CMK (cell line): ENCODE measurements at places on chromosomes 12 and 14.

- no peak for DNase-seq
Observed at GRCh38 chr14:103391048-103391447, 5.8 kb downstream of the MARK3 start.

- DNase-seq = no peak
Observed at GRCh38 chr12:104724992-104725585, 233.0 kb downstream of the SLC41A2 start.

DNA sequence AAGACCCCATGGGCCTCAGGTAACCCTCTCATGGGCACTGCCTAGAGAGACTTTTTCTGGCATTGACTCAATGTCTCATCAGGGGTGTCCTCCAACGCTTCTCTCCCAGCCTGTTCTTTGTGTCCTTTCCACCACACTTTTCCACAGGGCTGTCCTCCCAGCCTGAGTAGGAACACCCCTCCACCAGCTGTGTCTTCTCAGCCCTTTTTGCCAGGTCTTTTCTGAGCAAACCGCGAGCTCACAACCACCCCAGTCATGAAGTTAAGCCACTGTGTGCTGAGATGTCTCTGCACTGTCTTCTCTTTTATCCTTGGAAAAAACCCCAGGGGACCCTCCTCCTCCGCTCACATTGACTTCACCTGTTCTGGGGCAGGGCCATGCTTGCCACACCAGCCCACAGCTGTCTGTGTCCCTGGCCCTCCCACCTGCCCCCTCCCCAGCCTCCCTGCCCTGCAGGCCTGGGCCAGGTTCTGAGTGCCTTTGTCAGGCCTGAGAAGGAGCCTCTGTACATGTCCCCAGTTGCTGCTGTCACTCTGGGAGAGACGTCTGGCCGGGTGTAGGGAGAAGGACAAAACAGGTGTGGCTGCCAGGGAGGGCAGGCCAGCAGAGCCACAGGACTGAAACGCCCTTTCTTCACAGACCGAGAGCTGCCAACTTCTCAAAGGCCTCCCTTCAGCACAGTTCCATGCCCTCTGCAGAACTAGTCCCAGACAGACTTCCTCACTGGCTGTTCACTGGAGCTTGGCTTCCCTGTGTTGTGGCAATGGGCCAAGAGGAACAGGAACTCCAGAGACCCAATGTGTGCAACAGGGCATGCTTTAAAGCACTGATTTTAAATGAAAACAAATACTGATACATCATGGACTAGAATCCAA is 50.5 kb upstream of the PNMA1 start:
- no peak for DNase-seq

DNA sequence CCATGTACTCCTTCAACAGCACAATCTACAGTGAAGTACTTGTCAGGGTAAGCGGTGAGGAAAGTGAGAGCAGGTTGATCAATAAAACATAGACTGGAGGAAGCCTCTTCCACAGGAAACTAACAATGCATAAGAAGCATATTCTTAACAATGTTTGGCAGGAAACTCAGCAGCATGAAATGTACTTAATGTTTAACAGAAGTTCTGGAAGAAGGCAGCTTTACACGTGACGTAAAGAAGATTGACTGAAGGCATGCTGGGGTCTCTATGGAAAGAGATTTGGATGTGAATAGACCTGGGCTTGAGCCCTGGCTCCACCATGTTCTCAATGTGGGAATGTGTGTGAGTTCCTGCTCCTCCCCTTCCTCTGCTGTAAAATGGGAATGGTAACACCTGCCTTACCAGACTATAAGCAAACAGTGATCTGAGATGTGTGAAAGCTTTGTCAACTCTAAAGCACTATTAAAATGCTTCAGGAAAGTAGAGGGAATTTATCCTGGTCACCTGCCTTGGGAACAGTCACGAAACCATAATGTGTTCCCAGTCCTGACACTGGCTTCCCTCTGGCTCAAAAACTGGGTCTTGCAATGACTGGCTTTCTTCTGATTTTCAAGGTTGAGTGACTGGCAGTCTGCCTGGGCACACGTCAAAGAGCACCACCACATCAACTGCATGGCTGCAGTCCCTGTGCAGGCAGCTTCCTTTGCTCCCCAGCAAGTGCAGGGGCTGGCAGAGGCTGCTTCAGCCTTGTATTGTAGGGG is 384.6 kb downstream of the APAF1 start:
- DNase-seq = no peak

DNA sequence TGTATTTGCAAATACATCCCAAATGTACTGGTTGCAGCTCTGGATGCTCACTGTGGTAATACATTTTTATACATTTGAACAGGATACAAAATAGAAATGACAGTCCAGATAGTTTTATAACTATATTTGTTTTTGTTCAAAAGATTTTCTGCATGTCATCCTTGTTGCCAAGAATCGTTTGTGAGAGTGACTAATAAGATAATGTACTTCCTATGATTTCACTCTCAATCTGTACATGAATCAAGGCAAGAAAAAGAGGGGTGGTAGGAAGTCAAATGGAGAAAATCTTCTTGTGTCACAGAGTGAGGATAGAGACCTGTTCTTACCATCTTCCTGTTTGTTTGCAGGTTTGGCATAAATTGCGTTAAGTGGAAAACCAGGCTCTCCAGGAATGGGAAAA is 13.9 kb downstream of the ARPC3 start:
- no peak for DNase-seq

DNA sequence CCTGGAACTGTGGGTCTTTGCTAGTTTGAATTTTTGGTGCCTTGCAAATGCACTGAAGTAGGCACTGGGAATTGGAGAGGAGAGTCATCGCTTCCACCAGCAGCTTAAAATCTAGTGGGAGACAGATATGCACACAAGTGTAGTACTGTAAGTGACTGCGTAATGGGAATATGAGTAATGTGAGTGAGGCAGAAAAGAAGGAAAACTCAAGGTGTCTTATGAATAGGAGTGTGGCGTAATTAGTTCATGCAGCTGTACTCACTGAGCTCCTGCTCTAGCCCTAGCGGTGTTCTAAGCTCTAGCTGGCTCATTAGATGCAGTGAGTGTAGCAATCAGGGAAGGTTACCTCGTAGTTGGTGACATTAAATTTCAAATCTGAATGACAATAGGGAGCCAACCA is 2.8 kb downstream of the TCP11L2 start:
- no peak for DNase-seq

GRCh38 chr14:105165134-105165704 is 3.4 kb downstream of the JAG2 start:
- no peak for DNase-seq

GRCh38 chr14:102352213-102352612 is 10.5 kb downstream of the CINP start:
- DNase-seq = no peak

DNA sequence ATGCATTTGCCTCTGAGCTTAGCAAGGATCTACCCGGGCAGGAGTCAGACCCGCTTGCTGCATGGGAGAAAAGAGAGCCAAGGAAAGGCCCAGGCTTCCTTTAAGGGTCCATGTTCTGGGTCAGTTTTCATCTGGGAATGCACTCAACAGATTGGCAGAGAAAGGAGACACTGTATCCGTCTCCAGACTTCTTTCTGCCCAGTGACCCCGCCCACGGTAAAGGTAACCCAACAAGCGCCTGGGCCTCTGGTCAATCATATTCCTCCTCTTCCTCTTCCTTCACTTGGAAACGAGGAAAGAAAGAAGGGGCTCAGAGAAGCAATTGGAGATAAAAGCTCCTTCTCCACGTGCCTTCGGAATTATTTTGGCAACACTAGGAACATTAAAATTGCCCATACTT is 27.1 kb upstream of the TCP11L2 start:
- no peak for DNase-seq

DNA sequence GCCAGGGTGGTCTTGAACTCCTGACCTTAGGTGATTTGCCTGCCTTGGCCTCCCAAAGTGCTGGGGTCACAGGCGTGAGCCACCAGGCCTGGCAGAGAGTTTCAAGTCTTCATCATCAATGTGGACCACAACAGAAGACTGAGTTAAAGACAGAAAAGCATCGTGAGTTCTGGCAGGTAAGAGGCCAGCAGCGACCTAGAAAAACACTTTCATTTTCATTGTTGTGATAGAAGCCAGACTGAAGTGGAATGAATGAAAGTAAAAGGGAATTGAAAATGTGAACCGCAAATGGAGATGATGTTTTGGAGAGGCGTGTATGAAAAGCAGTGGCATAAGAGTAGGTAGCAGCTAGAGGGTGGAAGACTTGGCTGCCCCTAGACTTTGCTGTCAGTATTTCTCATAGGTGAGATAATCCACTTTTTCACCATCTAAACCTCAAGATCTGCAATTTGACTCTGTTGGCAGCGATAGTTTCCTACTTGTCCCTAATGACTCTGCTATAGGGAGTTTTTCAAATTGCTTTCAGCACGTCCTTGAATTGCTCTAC is 47.1 kb upstream of the PLEKHA5 start:
- no peak for DNase-seq

DNA sequence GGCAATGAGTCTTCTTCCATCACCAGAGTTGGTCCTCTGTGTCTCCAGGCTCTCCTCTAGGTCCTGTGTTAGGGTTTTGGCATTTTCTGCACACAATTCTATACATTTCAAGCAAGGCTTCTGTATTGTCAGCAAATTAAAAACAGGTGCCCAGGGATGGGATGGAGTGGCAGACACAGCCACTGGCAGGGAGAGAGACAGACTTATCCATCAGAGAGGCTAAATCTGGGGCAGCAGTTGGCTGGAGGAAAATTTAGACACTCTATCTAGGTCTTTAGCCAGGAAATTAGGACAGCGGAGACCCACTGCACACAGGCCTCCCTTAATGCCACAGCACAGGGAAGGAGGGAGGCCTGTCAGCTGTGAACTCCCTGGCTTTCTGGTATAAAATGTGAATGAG is 20.2 kb downstream of the PLEKHD1 start:
- no peak for DNase-seq
